Cerebellar cortex (tissue), 1 donor: ENCODE measurements at places on chromosomes 2 and 18.

- no peak for DNase-seq
Measured at GRCh38 chr18:22975508-22975907, 42.4 kb downstream of the RBBP8 start.

DNA sequence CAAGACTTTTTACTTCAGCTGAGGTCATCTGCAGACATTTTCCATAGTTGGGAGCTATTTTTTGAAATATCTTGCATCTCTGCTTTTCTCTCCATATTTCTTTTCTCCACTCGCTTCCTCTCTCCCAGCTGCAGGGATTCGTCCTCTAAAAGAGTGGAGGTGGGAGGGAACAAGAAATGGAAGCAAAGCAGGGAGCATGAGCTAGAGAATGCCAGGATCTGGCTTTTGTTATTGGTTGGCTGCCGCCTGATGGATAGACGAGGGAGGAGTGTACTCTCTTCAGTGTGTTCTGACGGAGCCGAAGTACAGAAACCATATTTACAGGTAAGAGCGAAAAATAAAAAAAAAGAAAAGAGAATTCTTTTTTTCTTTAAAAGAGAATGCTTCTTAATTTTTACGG lies at the start of gene CSRNP3:
CSRNP3 (plus strand) TSS at position 282 of the 400 bp plus-strand sequence. CDS start 125,368 bp downstream, outside the sequence.
- peak; percentile 97 for DNase-seq

DNA sequence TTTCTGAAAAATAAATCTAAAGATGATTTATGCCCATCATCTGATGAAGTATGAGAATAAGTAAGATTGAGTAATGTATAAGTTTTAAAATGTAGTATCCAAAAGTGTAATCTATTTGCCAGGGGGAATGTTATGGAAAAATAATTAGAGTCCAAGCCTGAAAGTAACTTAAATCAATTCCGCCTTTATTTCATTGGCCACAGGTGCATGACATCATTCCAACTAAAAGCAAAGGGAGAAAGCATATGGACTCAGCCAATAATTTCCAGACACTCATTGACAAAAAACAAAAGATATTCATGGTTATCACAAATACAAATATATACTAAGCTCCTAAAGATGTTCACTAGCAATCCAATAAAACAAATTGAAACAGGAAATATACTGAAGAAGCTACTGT lies 752.6 kb upstream of the TMEFF2 start:
- DNase-seq = no peak

GRCh38 chr2:150698016-150698661 lies 210.7 kb upstream of the RND3 start:
- DNase-seq = no peak

DNA sequence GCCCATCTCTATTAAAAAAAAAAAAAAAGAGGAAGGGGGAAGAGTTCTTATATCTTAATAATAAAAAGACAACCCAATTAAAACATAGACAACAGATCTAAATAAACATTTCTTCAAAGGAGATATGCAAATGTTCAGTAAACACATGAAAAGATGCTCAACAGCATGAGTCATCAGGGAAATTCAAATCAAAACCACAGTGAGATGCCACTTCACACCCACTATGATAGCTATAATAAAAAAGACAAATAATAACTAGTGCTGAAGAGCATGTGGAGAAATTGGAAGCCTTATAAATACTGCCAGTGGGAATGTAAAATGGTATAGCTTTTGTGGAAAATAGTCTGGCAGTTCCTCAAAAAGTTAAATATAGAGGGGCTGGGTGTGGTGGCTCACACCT lies 61.5 kb upstream of the CYP20A1 start:
- DNase-seq = no peak

DNA sequence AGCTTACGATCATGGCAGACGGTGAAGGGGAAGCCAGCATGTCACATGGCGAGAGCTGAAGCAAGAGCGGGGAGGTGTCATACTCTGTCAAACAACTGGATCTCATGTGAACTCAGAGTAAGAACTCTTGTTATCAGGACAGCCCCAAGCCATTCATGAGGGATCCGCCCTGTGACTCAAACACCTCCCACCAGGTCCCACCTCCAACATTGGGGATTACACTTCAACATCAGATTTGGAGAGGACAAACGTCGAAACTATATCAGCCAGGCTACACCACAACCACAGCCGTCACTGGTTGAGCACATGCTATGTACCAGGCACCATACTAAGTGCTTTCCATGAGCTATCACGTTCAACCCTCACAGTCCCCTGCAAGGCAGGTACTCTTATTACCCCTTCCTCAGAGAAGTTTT lies 293.8 kb downstream of the PRKCE start:
- no peak for DNase-seq

DNA sequence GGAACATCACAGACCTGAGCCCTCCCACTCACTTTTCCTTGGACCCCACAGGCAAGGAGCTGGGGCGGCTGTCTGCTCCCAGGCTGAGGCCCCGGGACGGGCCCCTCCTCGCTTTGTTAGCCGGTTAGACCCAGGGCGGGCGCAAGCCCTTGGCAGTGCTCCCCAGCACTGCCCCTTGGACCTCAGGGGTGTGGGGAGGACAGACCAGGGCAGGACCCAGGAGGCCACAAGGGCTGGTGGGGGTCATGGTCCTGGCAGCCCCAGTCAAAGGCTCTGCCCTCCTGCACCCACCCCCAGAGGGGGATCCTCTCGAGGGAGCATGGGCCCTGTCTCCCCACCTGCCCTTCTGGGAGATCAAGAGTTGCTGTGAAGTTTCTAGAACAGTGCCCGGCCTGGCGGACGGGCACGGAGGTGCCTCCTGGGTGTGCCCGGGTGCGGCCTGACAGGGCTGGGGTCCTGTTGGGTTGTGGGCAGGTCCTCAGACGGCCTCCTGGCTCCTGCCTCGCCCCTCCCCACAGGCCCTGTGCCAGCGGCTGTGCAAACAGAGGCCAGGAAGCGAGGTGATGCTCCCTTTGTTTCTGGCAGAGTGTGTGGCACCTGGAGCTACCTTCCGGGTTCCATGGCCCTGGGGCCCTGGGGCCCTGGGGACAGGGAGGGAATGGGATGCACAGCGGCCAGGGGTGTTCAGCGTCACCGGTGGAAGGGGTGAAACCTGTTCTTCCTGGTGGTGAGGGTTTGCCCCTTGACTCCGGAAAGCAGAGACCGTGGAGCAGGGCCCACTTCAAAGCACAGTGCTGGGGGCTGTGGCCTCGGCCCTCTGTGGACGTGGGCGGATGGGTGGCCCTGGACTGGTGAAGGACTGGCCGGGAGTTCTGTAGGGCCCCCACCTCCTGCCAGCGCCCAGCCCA lies 2.9 kb upstream of the GAL3ST2 start:
- DNase-seq = no peak

DNA sequence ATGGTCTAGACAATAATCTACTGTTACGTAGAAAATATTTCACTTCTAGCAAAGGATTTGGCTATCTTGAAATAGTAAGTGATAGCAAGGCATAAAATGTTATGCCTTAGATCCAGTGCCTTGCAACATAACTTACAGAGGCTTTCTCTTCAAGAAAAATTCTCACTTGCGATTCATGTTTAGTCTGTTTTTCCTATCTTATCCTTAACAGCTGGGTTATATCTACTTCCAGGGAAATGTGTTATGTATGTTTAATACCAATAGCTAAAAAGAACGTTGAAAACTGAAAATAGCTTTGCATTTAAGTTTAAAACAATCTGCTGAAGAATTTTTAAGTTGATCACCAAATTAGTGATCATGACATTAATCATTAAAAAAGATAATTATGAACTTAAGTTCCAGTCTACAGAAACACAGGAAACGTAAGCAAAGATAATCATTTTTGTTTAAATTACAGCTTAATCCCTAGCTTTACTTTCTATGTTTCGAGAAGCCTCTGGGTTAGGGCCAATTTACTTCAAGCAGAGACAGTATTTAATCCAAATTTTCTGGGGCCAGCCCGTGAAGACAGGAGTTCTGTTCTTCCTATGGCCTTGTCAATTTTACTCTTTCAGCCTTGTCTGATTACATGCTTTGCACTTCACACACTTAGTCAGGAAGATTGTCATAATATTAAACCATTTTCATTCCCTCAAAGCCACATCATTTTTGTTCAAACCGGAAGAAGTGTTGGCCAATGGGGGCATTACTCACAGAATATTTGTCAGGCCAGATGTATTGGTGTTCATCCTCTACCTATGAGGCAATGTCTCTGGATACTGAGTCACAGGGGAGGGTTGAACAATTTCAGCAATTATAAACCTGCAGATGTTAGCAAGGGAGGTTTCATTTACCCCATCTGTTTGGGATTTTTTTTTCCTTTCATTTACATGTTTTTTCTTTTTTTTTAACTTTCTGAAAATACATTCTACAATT lies 1132.9 kb upstream of the ZEB2 start:
- DNase-seq = no peak

DNA sequence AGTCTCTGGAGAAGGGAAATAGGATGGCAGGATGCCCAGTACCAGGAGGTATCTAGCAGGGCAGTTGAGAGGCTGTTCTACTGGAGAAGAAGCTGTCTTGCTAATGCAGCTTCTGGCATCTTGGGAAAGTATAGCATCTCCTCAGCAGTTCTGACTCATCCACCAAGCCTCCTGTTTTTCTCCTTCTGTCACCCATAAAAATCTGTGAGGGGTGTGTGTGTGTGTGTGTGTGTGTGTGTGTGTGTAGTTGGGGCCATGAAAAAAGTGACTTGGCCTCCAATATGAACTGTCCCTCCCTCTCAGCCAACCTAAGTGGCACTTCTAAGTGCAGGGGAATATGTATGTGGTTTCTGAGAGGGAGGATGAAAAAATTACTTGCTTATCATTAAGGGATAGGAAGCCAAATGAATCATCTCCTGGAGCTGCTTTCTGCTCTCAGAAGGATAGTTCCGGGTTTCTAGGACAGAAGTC lies 83.9 kb downstream of the CBLN2 start:
- DNase-seq = no peak

GRCh38 chr2:168165397-168165796 lies 82.0 kb downstream of the STK39 start:
- DNase-seq = no peak

- DNase-seq = no peak
Measured at GRCh38 chr2:236790963-236791362, 221.3 kb downstream of the ACKR3 start.

DNA sequence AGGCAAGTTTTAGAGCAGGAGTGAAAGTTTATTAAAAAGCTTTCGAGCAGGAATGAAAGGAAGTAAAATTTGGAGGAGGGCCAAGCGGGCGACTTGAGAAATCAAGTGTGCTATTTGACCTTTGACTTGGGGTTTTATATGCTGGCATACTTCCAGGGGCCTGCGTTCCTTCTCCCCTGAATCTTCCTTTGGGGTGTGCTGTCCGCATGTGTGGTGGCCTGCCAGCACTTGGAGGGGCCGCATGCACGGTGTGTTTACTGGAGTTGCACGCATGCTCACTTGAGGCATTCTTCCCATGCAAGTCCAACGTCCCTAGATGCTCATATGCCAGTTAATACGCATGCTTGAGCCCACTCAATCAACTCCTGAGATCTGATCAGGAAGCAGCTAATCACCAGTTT lies 78.3 kb upstream of the MAP4K4 start:
- DNase-seq = no peak

DNA sequence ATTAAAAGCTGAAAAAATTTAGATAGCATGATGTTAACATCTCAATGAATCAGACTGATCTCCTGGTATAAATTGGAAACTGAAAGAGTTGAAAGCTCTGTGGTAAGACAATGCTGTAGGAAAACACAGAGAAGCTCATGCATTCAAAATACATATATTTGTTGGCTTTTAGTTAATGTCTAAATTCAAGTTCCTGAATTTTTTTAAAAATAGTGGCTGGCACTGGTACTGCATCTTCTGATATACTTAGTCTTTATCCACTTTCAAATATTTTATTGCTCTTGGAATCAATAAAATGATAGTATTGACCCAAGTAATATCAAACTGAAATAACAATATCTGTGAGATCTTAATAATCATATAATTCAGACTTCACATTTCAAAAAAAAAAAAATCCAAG lies 151.4 kb upstream of the FIGN start:
- no peak for DNase-seq

GRCh38 chr2:43838560-43839267 lies at the start of the genes ABCG5 and ABCG8:
TSS of gene ABCG5 (minus strand) at chr2:43838839. CDS start at chr2:43838679, 160 bp downstream.
TSS of gene ABCG8 (plus strand) at chr2:43838971. CDS start at chr2:43839054, 83 bp downstream.
- DNase-seq = no peak

GRCh38 chr2:187424146-187424545 lies 23.9 kb downstream of the CALCRL start:
- no peak for DNase-seq

GRCh38 chr2:138090330-138090729 lies 126.1 kb downstream of the HNMT start:
- peak; percentile 34 for DNase-seq

DNA sequence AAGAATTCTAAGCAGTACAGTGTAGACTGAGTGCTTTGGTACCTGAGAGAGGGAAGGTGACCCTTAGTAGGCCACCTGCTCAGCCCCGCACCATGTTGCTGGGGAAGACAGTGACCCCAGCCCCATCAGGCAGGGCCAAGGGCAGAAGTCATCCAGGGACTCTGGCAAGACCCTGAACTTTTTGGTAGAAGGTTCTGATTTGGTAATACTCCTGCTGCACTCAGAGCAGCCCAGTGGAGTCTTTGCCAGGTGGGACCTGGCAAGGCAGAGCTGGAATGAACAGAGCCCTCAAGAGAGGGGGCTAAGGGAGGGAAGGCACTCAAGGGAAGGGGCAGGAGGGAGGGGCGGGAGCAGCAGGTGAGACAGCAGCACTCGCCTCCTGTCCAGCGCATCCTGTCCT lies 191.2 kb downstream of the MGAT5 start:
- DNase-seq = no peak

DNA sequence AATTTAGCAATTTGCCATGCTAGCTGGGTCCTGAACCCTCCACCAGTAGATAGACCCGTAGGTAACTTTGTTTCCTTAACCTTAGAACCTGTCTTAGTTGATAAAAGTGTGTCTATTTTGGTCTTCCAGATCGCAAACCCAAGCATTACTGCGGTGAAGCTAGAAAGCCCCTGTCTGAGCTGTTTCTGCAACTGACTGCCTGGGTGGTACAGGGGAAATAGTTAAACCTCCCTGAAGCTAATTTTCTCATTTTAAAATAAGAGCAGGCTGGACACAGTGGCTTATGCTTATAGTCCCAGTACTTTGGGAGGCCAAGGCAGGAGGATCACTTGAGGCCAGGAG lies 101.7 kb upstream of the MSH2 start:
- DNase-seq = no peak

- no peak for DNase-seq
Measured at GRCh38 chr2:172440795-172441194, 13.4 kb downstream of the ITGA6 start.
